ACHN (cell line): ENCODE measurements at places on chromosomes 1 and 21.

DNA sequence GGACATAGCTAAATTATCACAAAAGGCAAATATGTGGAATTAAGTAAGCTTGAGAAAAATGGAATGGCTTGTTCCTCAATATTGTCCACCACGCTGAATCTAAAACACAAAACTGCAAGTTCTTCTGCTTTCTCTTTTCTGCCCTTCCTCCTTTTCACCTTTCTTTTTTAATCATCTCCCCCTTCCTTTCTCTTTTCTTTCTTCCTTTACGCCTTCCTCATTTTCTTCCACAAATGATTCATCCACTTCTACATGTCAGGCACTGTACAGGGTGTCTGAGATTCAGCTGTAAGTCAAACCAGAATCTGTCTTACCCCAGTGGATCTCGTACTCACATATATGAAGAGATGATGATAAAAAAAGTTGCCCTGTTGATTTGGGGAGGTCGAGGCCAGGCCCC is 1182.5 kb downstream of the MRPL39 start:
- no peak for DNase-seq

GRCh38 chr1:200556002-200556401 is 64.5 kb downstream of the KIF14 start:
- DNase-seq = peak; percentile 21

GRCh38 chr1:25744636-25745425 is 55.2 kb upstream of the SELENON start:
- DNase-seq = no peak

DNA sequence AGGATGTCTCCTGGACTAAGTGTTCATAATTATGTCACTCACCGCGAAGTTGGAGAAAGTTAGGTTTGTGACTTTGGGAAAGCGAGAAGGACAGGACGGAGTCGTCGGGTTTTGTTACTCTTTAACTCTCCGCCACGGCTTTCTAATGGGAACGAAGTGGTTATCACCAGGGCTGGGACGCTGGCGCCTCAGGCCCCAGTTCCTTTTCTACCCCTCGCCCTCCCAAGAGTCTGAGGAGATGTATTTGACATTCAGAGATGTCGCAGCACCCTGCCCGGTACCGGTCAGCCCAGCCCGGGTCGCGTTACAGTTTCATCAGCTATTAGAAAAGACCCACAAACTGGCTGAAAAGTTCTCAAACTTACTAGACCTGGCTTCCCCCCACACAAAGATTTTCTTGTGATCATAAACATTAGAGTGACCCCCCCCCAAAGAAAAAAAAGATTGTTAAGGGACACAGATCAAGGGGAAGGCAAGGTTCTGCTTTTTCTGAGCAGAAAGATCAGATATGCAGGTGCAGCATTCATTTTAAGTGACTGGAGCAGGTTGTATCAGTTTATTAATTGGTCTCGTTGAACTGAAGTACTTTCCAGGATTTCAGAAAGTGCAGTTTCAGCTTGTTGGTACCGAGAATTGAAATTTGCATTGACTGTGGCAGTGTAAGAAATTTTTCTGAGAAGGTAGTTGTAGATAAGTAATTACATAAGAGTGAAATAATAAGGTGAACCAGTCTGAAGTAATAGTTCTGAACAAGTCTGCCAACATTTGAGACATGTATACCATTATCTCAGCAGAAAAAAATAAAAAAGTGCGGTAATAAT is 859 bp upstream of the ZBTB18 start:
- peak; percentile 20 for DNase-seq

DNA sequence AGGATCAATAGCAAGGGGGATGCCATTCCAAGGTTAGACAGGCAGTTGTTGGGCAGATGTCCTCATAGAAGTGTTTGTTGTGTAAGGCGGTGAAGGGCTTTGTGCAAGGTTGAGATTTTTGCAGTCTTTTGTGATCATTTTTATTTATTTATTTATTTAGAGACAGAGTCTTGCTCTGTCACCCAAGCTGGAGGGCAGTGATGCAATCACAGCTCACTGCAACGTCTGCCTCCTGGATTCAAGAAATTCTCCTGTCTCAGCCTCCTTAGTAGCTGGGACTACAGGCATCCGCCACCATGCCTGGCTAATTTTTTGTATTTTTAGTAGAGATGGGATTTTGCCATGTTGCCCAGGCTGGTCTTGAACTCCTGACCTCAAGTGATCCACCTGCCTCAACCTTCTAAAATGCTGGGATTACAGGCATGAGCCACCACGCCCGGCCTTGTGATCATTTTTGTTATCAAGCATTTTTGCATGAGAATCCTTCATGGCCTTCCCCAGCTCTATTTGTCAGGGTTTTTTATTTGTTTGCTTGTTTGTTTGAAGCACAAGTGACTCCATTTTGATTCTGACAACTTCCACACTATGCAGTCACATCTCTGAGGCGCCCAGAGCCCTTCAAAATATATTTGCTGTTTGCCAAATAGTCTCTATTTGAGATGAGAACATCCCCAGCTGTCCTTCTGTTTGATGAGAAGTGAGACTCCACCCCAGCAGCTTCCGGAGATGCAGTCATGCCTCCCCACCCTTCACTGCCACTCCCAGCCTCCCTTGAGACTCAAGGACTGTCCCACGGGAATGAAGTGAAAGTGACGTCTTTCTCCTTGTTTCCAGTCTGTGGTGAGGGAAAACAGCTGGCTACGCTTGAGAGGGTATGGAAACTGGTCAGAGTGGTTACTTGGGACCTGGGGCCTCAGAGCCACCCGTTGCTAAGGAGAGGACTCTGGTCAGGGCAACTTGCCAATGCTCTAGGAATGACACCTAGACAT is 38.0 kb downstream of the TMEM50B start:
- DNase-seq = no peak

DNA sequence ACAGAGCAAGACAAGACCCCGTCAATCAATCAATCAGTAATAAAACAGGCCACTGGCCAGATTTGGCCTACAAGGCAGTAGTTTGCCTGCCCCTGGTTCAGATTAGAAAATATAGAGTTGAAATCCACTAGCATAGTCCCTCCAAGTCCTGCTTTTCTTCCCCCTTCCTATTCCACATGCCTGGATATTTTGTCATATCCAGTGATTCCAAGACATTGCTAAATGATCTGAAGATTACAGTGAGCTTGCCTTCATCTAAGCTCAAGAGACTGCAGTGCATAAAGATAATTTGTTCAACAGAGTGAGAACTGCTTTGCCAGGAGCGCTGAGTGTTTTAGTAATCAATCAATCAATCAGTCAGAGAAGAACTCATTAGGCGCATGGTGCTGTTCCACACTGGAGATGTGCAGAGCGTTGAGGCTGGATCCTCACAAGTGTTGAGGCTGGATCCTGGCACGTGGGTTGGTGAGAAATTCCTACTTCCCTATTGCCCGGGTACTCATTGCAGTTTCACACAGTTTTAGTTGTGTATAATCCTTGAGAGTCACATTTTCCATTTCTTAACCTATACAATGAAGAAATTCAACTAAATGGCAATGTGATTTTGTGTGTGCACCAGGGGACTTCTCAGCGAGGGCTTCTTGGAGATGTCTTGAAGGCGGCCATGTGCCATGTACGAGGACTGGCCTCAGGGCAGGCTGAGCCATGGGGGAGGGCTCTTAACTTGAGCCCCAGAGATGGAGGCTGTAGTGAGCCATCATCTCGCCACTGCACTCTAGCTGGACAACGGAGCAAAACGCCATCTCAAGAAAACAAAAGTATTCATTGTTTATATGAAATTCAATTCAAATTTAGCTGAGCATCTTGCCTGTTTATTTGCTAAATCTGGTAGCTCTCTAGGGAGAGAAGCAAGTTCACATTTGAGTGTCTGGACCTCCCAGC is 76.3 kb downstream of the TOMM20 start:
- no peak for DNase-seq

DNA sequence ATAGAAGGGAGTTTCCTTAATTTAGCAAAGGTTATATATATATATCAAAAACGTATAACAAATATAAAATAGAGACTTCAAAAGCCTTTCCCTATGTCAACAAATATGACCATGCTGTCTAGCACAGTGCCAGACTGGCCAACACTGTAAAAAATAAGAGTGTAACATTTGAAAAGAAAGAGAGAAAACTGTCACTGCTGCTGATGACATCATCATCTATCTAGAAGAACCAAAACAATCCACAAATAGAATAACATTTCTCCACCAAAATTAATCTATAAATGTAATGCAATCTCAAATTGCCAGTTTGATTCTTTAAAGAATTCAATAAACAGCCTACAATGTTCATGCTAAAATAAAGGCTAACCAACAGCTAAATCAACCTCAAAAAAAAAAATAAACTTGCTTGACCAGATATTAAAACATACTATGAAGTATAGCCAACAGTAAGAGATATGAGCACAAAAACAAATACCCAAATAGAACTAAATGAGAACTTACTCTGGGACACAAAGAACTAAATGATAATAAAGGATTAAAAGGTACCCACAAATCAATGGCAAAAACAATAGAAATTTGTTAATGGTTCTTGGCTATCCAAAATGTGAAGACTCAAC is 50.2 kb downstream of the ENAH start:
- DNase-seq = no peak

- DNase-seq = no peak
Measured at GRCh38 chr1:231553320-231553719, 24.9 kb downstream of the TSNAX start.

GRCh38 chr21:43025636-43026180 is 49.9 kb downstream of the CBS start:
- DNase-seq = peak; percentile 65

GRCh38 chr1:21823980-21824702 is 12.1 kb downstream of the LDLRAD2 start:
- no peak for DNase-seq

GRCh38 chr21:28615276-28615675 is 377.4 kb downstream of the LTN1 start:
- no peak for DNase-seq

GRCh38 chr21:44583089-44583799 is 2.8 kb upstream of the KRTAP10-5 start:
- DNase-seq = no peak

DNA sequence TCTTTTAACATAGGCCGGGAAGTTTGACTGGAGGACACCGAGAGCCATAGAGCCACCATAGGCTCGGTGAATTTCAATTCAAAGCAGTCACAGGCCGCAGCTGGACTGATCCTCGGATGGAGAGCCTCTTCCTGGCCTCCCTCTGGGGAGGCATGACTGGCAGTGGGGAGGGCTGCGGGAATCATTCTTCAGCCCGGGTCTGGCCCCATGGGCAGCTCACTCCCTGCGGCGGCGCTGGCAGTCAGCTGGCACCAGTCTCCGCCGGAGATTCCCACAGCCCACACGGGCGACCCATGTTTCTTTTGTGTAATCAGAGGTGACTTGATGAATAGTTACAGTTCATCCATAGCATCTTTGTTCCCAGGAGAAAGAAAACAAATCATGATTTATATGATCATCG is 10.6 kb downstream of the ESPN start:
- no peak for DNase-seq

- DNase-seq = no peak
Measured at GRCh38 chr1:179298952-179299351, 5.4 kb downstream of the SOAT1 start.

DNA sequence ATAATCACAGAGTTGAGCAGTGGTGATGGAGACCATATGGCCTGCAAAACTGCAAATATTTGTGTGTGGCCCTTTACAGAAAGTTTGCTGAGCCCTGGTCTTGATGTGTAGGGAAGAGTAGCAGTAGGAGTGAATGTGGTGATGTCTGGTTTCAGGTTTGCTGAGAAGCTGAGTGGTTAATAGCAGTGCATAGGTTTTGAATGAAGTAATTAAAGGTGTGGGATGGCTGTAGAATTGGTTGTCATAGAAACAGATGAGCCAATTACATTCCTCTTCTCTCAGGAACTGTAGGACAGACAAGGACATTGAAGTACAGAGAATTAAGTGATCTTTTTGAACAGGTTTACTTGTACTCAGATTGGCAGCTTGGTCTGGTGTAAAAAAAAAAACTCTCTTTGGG is 37.4 kb downstream of the PRDM2 start:
- no peak for DNase-seq

- DNase-seq = peak; percentile 67
Measured at GRCh38 chr21:25963181-25963580, 207.4 kb downstream of the APP start.

DNA sequence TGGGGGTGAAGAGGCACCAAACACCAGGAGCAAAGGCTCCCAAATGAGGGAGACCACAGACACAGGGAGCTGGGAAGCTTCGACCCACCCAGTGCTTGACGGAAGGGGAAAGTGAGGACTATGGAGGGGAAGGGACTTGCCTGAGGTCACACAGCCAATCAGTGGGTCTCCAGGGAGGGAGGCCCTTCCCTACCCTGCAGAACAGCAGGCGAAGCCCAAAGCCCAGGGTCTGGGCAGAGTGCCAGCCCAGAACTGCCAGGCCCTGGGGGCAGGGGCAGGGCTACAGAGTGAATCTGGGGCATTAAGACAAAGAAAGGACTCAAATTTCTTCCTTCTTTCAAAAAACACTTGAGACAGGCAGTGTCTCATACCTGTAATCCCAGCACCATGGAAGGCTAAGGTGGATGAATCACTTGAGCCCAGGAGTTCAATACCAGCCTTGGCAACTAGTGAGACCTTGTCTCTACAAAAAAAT is 45.5 kb upstream of the ECE1 start:
- no peak for DNase-seq

GRCh38 chr1:231240883-231241735 is at the start of gene GNPAT:
GNPAT (plus strand) TSS chr1:231241212; CDS start chr1:231241379, 167 bp downstream.
- DNase-seq = peak; percentile 89

GRCh38 chr1:65011983-65012382 is 45.6 kb upstream of the JAK1 start:
- no peak for DNase-seq

- peak; percentile 91 for DNase-seq
Measured at GRCh38 chr21:33479679-33480480, at the start of gene TMEM50B. TMEM50B (minus strand) TSS chr21:33479974; CDS start chr21:33468885, 11,089 bp downstream.

DNA sequence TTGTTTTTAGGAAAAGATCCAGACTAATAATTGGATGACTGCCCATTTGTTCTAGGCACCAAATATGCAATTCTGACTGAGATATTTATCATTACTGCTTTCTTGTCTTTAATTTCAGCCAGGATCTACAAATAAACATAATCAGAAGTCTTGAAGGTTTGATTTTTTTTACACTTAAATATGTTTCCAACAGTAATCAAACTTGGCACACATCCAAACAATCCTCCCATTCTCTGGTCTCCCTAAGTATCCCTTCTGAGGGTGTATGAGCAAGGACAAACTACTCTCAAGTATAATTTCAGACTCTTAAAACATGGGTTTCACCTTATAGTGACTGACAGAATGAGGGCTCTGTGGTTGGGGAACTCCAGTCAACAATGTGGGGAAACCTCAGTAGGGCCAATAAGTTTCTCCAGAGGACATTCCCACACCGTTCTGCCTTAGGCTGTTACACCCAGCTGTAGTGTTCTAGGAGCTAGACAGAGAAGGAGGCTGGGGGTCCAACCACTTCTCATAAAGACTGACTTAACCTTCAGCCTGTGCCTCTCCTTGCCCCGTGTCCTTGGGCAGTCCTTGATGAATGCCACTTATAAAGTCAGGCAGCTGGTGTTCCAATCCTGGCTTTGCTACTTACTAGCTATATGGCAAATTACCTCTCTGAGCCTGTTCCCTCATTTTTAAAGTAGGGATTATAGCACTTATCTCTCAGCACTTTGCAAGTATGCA is 1.5 kb upstream of the PALMD start:
- DNase-seq = no peak
